Left ventricle myocardium inferior (tissue), 1 donor: ENCODE measurements at places on chromosomes 1 and 21. TPM values are rescaled to one million over a fixed set of nuclear protein-coding genes. Genes with fewer than 3 reads are reported as not detected.

DNA sequence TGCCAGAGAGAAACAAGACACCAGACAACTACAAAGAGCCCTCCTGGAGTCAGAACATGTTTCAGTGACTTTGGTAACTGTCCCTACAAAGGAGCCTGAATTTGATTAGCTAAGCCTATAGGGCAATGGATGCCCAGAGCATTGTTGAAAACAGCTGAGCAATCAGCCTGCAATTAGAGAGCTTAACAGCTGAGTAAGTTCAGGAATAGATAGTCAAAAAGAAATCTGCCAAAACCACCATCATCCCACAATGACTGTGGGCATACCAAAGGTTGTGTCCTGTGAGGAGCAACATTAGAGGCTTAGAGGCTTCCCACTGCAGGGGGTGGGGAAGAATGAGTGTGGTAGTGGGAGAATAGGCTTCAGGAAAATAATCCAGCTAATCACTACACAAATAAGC, 32.1 kb downstream of the SH3BP5L start:
- H3K4me3 ChIP-seq: no peak overlapping the region
- H3K4me1 ChIP-seq: no peaks in the 10 kb centered on the region
- peaks cover 5% of the 10 kb centered on the region for H3K27me3 ChIP-seq
- no peak overlapping the region for H3K27ac ChIP-seq

DNA sequence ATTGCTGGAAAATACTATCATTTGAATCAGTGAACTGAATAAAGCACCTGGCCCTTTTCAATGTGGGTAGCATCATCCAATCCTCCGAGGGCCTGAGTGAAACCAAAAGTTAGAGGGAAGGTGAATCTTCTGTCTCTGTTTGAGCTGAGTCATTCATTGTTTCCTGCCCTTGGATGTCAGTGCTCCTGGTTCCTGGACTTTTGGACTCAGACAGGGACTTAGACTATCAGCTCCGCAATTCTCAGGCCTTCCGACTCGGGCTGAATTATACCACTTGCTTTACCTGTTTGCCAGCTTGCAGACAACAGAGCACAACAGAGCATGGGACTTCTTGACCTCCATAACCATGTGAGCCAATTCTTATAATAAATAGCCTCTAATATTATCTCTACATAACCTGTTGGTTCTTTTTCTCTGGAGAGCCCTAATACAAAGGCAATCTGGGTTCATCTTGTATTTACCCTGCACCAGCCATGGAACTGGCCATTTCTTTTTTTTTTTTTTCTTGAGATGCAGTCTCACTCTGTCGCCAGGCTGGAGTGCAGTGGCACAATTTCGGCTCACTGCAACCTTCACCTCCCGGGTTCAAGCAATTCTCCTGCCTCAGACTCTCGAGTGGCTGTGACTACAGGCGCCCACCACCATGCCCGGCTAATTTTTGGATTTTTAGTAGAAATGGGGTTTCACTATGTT, 19.2 kb upstream of the VASH2 start:
- H3K4me1 ChIP-seq: no peaks in the 10 kb centered on the region
- no peak overlapping the region for H3K4me3 ChIP-seq
- no peak overlapping the region for H3K27ac ChIP-seq
- peaks cover 2% of the 10 kb centered on the region for H3K27me3 ChIP-seq
- H3K36me3 ChIP-seq: no peaks in the 10 kb centered on the region

- H3K4me1 ChIP-seq: no peaks in the 10 kb centered on the region
- H3K4me3 ChIP-seq: no peak overlapping the region
- no peaks in the 10 kb centered on the region for H3K36me3 ChIP-seq
Observed at GRCh38 chr1:97119260-97120158, 397.9 kb downstream of the PTBP2 start.

DNA sequence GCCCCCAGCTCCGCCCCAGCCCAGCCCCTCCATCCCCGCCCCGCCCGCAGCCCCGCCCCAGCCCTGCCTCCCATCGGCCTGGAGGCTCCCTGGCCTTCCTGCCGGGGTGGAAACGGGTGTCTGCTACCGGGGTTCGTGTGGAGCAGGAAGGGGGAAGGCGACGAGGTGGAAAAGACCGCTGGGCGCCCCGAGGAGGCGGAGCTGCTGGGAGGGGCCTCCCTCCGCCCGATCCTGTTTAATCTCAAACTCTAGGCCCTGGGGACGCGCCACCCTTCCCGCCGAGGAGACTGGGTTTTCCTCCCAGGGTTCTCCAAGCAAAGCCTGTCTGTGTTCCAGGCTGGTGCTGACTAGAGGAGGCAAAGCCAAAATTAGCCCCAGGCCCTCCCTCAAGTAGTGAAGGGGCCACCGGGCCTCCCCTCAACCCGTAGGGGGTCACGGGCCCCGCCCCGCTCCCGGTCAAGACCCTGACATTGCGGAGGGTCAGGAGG, 16.2 kb upstream of the TTLL10 start:
- H3K27ac ChIP-seq: peak overlapping the region; percentile 98
- peaks cover 15% of the 10 kb centered on the region for H3K4me1 ChIP-seq
- H3K27me3 ChIP-seq: peaks cover 25% of the 10 kb centered on the region
- DNase-seq: peak; percentile 90

DNA sequence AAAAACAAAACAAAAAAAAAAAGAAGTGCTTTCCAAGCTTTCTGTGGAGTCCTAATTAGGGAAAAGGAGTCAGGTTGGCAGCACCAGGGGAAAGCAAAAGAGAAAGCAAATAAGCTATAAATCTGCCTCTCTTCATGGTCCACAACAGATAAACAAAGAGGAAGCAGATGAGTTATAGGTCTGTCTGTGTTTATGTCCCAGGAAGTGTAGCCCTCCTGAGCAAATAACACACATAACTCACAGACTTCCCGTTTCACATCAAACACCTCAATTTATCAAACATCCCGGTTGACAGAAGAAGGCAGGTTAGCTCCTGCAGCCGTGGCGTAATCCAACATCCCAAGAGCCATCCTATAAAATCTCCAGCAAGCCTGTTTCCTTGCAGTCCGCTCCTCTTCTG, 5.6 kb upstream of the SLC2A5 start:
- H3K4me3 ChIP-seq: no peak overlapping the region
- H3K4me1 ChIP-seq: peaks cover 14% of the 10 kb centered on the region
- no peaks in the 10 kb centered on the region for H3K27me3 ChIP-seq
- no peak overlapping the region for H3K27ac ChIP-seq
- no peak for DNase-seq

DNA sequence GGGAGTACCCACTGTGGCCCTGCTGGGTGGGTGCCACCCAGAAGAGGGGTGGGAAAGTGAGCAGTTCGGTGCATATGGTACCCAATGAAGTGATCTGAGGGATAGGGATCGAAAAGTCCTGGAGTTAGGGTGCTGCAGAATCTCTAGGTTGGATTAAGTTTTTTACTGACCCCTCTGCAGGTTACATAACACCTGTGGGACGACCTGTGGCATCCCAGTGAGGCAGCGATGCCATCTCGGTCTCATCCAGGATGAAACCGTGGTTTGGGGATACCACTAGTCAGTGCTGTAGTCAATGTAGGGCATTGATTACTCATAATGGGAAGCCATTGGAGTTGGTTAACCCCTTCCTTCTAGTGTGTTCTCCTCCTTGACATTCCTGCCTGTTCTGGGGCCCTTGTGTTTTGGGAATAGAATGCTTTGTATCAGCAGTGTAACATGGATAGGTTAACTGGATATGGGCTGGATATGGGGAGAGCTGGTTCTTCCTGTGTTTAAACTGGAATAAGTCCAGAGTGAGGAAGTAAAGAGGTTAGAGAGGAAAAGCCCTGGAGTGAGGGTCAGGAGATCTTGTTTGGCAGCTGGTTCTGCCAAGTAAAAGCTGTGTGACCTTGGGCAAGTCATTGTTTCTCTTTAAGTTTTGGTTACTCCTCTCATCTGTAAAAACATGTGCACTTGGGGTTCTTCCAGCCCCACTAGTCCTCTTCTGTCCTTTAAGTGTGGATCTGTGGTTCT, 42.8 kb upstream of the ATF3 start:
- no peak overlapping the region for H3K27ac ChIP-seq
- DNase-seq: no peak
- H3K36me3 ChIP-seq: no peaks in the 10 kb centered on the region
- peaks cover 25% of the 10 kb centered on the region for H3K4me1 ChIP-seq

DNA sequence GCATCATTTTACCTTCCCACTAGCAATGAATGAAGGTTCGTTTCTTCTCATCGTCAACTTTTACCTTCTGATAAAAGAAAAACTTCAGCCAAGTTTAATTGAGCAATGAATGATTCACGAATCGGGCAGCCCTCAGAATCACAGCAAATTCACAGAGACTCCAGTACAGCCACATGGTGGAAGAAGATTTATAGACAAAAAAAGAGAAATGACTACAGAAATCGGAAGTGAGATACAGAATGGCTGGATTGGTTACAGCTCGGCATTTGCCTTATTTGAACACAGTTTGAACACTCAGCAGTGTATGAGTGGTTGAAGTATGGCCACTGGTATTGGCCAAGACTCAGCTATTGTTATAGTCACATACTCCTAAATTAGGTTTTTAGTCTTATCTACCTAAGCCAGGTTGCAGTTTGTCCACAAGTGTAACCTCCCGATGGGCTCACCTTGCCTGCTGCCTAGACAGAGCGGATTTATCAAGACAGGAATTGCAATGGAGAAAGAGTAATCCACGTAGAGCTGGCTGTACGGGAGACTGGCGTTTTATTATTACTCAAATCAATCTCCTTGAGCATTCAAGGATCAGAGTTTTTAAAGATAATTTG, 15.3 kb downstream of the AK4 start:
- H3K4me1 ChIP-seq: peaks cover 68% of the 10 kb centered on the region
- peak overlapping the region; percentile 47 for H3K27ac ChIP-seq
- H3K36me3 ChIP-seq: no peaks in the 10 kb centered on the region
- H3K4me3 ChIP-seq: no peak overlapping the region

- H3K4me3 ChIP-seq: no peak overlapping the region
- no peaks in the 10 kb centered on the region for H3K27me3 ChIP-seq
- DNase-seq: no peak
- H3K4me1 ChIP-seq: peaks cover 11% of the 10 kb centered on the region
- no peaks in the 10 kb centered on the region for H3K36me3 ChIP-seq
Observed at GRCh38 chr1:246350745-246351144, 156.3 kb downstream of the SMYD3 start.

- no peak overlapping the region for H3K27ac ChIP-seq
- no peak overlapping the region for H3K4me3 ChIP-seq
- no peak for DNase-seq
- peaks cover 27% of the 10 kb centered on the region for H3K4me1 ChIP-seq
Observed at GRCh38 chr1:173052681-173053196, 2.0 kb upstream of the TNFSF18 start.

- no peaks in the 10 kb centered on the region for H3K36me3 ChIP-seq
- no peak overlapping the region for H3K27ac ChIP-seq
- no peaks in the 10 kb centered on the region for H3K27me3 ChIP-seq
Observed at GRCh38 chr1:232166942-232167341, 463.0 kb downstream of the SIPA1L2 start.

GRCh38 chr1:204077979-204078696, 5.2 kb downstream of the SOX13 start:
- H3K27ac ChIP-seq: peak overlapping the region; percentile 67
- peaks cover 100% of the 10 kb centered on the region for H3K4me1 ChIP-seq
- DNase-seq: no peak
- H3K4me3 ChIP-seq: peak overlapping the region; percentile 25
- H3K27me3 ChIP-seq: no peaks in the 10 kb centered on the region

GRCh38 chr1:40806731-40807695, 23.4 kb downstream of the KCNQ4 start:
- H3K36me3 ChIP-seq: no peaks in the 10 kb centered on the region
- no peaks in the 10 kb centered on the region for H3K27me3 ChIP-seq
- peaks cover 42% of the 10 kb centered on the region for H3K4me1 ChIP-seq
- peak overlapping the region; percentile 29 for H3K4me3 ChIP-seq
- peak overlapping the region; percentile 68 for H3K27ac ChIP-seq

DNA sequence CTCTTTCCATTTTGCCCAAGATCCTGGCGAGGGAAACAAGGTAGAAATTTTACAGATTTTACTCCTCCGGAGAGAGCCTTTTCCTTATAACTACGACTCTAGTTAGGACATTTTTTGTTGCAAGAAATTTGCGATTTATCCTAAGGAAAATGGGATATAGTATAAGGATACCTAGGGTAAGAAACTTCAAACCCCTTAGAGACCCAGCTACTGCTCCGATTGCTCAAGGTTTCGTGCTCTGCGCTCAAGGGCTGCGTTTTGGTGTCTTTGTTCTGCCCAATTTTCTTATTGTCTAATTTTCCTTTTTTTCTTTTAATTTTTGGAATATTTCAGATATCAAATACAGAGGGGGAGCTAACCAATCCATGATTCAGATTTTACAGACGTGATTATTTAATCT, 1.5 kb downstream of the TTC3 start:
- peaks cover 43% of the 10 kb centered on the region for H3K4me1 ChIP-seq
- peak overlapping the region; percentile 94 for H3K4me3 ChIP-seq
- peak overlapping the region; percentile 99 for H3K27ac ChIP-seq
- H3K27me3 ChIP-seq: no peaks in the 10 kb centered on the region
- DNase-seq: no peak

DNA sequence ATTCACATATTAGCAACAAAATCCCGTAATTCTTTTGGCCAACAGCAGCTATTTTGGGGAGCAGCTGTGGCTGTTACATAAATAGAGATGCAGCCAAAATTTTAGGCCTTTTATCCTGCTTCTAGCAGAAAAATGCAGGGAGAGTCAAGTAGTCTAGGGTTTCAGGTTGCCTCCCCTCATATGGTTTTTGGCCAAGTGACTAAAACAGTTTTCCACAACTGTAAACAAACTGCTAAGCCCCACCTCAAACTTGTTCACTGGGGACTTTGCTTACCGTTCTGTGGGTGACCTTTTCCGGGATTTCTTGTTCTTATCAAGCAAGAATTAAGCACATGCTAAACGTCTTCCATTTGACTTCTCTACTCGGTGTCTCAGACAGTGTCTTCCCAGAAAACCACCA, 133.4 kb downstream of the EDEM3 start:
- H3K4me3 ChIP-seq: no peak overlapping the region
- no peak for DNase-seq
- H3K27ac ChIP-seq: peak overlapping the region; percentile 93
- H3K27me3 ChIP-seq: no peaks in the 10 kb centered on the region

DNA sequence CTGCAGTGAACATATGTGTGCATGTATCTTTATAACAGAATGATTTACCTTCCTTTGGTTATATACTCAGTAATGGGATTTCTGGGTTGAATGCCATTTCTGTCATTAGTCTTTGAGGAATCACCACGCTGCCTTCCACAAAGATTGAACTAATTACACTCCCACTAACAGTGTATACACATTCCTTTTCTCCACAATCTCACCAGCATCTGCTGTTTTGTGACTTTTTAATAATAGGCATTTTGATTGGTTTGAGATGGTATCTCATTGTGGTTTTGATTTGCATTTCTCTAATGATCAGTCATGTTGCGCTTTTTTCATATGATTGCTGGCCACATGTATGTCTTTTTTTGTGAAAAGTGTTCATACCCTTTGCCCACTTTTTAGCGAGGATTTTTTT, 680.5 kb downstream of the PTPRC start:
- H3K4me1 ChIP-seq: no peaks in the 10 kb centered on the region
- H3K4me3 ChIP-seq: no peak overlapping the region
- DNase-seq: no peak
- no peaks in the 10 kb centered on the region for H3K27me3 ChIP-seq

GRCh38 chr1:77175230-77175844, 43.9 kb downstream of the PIGK start:
- DNase-seq: no peak
- no peaks in the 10 kb centered on the region for H3K27me3 ChIP-seq
- H3K27ac ChIP-seq: no peak overlapping the region
- no peaks in the 10 kb centered on the region for H3K4me1 ChIP-seq
- H3K36me3 ChIP-seq: peaks cover 18% of the 10 kb centered on the region
- no peak overlapping the region for H3K4me3 ChIP-seq

- H3K4me1 ChIP-seq: peaks cover 51% of the 10 kb centered on the region
- peaks cover 50% of the 10 kb centered on the region for H3K27me3 ChIP-seq
- no peak for DNase-seq
- H3K27ac ChIP-seq: peak overlapping the region; percentile 76
Observed at GRCh38 chr21:41367945-41368734, 6.3 kb downstream of the MX2 start.

Gene AQP10
- total RNA-seq: 0.16 TPM

Gene DSTYK
- total RNA-seq: 6.3 TPM

Gene KCNN3
- 4.8 TPM for total RNA-seq

Gene NAXE
- total RNA-seq: 102 TPM

Gene LRRC3
- total RNA-seq: 1.8 TPM

Gene CFAP45
- 1.1 TPM for total RNA-seq

Gene ETNK2
- total RNA-seq: 4.4 TPM
